Fibroblast of pulmonary artery (primary cell): ENCODE measurements at places on chromosomes 7 and 10.

- DNase-seq, result no peak
These were observed 30.0 kb downstream of the DENND10 start for GRCh38 chr10:119133949-119134348.

GRCh38 chr7:103317009-103317408 lies 19.8 kb downstream of the PMPCB start:
- no peak for DNase-seq

DNA sequence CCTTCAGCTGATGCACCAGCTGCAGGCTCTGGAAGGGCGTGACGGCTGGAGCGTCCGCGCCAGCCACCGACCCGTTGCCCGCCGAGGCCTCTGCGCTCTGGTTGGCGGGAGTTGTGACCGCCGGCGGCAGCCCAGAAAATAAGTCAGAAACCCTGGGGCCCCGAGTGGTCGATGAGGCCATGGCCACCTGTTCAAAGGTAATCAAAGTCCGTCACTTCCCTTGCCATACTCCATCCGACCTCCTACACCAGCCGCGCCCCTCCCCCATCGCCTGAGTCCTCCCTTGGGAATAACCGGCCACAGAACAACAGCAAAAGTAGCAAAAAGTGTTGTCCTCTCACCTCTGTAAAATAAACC lies 406 bp downstream of the PRLHR start:
- no peak for DNase-seq

- peak; percentile 39 for DNase-seq
These were observed 1.5 kb downstream of the MEST start for GRCh38 chr7:130493275-130493873.

GRCh38 chr10:97411406-97411805 lies 10.3 kb upstream of the RRP12 start:
- peak; percentile 54 for DNase-seq

- no peak for DNase-seq
These were observed 44.4 kb downstream of the SYPL1 start for GRCh38 chr7:106067678-106068077.

GRCh38 chr7:156169474-156170370 lies 357.5 kb upstream of the SHH start:
- DNase-seq, result no peak

- peak; percentile 48 for DNase-seq
These were observed 190.1 kb downstream of the PRPF18 start for GRCh38 chr10:13776861-13777311.

- DNase-seq, result no peak
These were observed 101.6 kb downstream of the NKX6-2 start for GRCh38 chr10:132684164-132684891.

GRCh38 chr10:95789902-95790301 lies 33.9 kb downstream of the ENTPD1 start:
- DNase-seq, result peak; percentile 24

- DNase-seq, result no peak
These were observed 964 bp downstream of the FRMD4A start for GRCh38 chr10:14329746-14330173.

DNA sequence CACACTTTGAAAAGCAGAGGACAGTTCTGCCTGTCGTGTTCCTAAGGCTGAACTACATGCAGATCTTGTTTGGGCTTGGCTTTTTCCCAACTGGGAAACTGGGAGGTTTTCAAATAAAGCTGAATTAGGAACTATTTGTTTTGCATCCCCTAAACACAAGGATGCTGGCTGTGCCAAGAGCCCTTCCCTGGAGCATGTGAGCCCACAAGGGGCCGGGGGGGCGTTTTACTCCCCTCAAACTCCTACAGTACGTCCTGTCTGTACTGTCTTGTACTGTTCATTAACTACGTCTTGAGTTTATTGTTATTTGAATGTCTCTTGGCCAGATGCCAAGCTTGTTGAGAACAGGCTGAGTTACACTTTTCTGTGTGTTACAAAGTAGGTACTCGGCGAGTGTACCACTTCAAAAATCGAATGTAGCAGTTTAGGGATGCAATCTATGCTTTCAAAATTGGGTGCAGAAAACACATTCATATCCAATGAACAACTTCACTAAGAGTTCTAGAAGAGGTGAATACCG lies 94.9 kb downstream of the GFRA1 start:
- DNase-seq, result no peak

- peak; percentile 53 for DNase-seq
These were observed 944 bp downstream of the RHBDD2 start for GRCh38 chr7:75879771-75880184.

GRCh38 chr10:6052247-6053221 lies 9.6 kb downstream of the IL2RA start:
- no peak for DNase-seq

- peak; percentile 81 for DNase-seq
These were observed 1.7 kb upstream of the UPP1 start for GRCh38 chr7:48087349-48087748.

DNA sequence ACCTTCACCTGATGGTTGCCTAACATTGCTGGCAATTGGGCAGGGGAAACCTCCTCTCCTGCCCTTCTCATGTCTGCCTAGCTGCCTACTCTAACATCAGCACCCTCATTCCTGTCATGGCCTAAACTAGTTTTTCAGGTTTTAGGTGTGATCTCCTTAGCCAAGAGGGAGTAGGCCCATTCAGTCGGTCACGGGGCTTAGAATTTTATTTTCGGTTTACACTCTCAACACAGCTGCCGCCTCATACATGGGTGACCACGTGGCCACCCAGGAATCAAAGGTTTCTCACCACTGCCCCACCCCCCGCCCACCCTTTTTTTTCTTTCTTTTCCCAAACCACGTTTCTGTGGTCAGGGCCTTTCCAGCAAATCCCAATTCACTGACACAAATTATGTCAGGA lies 97.2 kb downstream of the RALA start:
- no peak for DNase-seq

DNA sequence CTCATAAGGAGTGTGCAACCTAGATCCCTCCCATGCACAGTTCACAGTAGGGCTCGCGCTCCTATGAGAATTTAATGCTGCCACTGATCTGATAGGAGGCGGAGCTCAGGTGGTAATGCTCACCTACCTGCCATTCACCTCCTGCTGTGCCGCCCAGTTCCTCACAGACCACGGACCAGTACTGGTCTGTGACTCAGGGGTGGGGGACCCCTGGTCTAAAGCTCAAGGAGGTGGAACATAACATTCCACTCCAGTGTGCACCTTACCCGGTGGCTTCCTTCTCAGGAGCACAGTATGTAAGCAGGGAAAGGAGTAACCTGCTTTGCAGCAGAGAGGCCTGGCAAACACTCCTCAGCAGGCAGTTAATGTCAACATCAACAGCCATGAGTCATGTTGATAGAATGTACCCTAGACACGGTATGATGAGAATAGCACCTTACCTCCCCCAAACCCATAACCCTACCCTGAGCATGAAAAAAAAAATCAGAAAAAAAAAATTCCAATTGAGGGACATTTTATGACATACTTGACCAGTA lies 273.5 kb downstream of the FGFR2 start:
- DNase-seq, result no peak

GRCh38 chr7:132066761-132067171 lies 509.5 kb downstream of the PLXNA4 start:
- DNase-seq, result peak; percentile 48

DNA sequence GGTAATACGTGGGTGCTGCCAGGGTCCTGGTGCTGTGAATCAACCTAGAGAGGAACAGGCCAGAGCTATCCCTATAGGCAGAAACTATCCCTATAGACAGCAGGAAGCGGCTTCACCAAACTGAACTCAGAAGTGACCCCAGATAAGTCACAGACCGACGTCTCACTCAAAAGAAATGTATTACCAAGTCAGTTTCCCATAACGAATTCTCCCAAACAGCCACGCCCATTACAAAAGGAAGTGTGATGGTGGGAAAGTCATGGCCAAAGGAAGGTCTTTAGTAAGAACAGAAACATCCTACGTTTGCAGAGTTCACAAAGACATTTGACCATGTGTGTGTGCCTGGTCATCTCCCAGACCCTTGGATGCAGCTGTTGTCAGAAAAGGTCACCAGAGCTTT lies 470.8 kb upstream of the ADARB2 start:
- no peak for DNase-seq

DNA sequence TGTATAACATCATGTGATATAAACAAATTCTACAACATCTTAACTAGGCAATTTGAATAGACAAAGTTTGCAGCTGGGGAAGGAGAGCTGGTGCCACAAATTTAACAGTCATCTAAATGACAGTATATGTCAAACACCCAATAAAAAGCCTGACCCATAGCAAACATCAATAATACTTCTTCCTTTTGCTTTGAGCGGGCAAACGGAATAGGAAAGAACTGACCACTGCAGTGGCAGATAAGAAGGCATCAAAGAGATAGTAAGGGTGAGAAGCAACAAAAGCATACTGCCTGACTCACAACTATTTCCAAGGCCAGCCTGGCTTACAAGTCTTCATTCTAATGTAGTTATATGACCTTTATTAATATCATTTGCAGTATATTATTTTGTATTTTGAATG lies 99.9 kb downstream of the LRRN3 start:
- DNase-seq, result no peak

DNA sequence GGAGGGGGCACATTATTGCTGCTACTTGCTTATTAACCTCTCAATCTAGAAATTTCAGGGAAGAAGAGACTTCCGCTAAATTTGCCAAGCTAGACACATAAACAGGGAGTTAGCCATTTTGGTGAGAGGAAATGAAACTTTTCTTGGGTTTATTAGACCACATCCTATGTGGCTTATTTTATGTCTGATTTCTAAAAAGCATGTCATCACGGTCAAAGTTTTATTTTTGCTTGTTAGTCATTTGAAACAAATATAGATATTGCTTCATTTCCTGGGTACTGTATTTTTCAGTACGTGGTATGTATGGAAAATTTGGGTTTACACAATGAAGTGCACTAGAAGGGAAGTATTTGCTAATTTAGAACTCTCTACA lies 144.1 kb downstream of the TCF7L2 start:
- peak; percentile 65 for DNase-seq

DNA sequence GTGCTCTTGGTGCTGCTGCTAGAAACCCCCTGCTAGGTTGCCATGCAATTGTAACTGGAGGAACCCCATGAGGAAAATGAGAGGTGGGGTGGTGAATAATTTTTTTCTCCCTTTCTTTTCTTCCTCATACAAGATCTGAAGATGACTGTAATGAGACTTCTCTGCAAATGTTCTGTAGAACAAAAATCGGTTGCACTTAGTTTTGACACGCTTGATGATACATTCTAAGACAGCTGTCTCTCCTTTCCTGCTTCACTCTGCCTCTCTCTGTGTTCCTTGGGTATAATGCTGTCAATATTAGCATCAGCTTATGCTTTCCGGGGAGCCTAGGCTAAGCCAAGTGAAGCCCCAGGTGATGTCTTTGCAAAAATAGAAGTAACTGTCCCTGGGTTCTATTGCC lies 721.5 kb downstream of the POM121L12 start:
- no peak for DNase-seq

DNA sequence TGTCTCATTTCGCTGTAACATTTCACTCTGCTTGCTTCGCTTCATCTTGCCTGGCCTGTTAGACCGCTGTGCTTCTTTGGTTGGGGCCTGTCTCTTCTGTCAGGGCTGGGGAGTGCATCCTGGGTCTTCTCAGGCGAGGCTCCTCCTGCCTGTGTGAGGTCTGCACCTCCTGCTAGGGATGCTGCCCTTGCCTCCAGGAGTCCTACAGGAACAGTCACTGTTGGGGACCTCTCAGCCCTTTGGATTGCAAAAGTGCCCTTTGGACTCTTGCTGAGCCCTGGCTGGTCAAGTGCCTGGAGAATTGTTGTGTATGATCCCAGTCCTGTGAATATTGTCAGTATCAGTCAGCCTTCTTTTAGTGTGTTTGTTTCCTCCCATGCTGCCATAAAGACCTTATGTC lies 84.1 kb downstream of the MDFIC start:
- no peak for DNase-seq
